ENCODE measurements at places on chromosomes 3 and 15.

DNA sequence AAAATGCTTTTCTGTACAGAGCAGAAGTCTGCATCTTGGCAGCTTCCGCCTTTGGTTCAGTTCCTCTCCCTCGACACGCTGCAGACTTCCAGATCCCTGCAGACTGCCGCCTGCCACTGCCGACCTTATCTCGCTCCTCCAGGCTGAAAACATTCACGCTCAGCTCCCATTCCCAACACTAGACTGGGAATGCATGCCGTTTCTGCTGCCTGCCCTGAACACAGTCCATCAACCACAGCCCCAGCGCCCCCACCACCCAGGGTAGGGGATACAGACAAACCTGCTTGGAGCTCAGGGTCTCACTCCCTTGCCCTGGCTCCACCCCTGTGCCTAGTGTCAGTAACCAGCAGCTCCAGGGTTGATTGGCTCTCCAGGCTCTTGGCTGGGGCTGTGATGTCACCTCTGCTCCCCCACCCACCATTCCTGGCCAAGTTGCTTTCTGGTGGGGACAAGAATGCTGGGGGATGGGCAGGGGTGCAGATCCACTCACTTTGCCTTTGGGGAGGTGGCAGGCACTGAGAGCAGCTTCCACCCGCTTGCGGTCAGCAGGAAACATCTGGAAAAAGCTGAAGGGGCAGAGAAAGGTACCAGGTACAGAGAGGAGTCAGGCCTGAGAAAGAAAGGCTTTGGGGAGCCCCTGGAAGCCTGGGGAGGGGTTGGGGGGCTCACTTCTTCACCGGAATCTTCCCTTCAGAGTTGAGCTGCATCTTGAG is 6.1 kb downstream of the PLCB2 start:
- DNase-seq = no peak

DNA sequence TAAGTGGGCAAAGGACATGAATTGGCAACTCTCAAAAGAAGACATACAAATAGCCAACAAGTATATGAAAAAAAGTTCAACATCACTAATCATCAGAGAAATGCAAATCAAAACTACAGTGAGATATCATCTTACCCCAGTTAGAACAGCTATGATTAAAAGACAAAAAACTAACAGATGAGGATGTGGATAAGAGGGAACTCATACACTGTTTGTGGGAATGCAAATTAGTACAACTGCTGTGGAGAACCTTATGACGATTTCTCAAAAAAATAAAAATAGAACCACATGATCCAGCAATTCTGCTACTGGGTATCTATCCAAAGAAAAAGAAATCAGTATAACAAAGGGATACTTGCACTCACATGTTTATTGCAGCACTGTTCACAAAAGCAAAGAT is 28.6 kb downstream of the NEK10 start:
- no peak for DNase-seq

DNA sequence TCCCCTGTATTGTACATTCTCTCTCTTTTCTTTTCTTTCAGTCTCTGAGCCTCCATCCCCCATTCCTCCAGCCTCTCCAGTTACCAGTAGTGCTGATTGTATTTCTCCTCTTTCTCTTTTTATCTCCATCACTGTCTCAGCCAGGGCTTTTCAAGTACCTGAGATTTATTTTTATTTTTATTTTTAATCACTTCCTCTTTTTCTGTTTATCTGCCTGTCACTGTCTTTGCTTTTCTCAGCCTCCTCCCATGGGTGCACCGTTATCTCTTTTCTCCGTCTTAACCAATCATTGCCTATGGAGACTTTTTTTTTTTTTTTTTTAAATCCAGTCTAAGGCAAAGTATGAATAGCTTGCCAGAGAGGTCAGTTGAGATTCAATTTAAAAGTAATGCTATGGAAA is 359.3 kb downstream of the GAP43 start:
- no peak for DNase-seq

- no peak for DNase-seq
Measured at GRCh38 chr3:171333784-171334464, 126.3 kb downstream of the TNIK start.

- no peak for DNase-seq
Measured at GRCh38 chr3:189673535-189673934, 42.3 kb downstream of the TP63 start.

DNA sequence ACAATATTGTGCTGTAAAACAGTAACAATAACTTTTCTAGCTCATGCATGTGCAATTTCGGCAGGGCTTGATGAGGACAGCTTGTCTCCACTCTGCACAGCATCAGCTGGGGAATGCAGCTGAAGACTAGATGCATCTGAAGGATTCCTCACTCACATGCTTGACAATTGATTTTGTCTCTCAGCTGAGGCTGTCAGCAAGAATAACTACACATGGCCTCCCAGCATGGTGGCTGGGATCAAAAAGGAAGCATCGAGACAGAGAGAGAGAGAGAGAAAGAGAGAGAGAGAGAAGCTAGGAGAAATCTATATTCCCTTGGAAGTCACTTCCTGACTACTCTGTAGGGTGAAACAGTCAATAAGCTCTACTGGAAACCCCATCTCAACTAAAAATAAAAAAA is 487.1 kb downstream of the PLOD2 start:
- peak; percentile 16 for DNase-seq

GRCh38 chr15:48695827-48696573 is 50.5 kb upstream of the FBN1 start:
- DNase-seq = no peak

DNA sequence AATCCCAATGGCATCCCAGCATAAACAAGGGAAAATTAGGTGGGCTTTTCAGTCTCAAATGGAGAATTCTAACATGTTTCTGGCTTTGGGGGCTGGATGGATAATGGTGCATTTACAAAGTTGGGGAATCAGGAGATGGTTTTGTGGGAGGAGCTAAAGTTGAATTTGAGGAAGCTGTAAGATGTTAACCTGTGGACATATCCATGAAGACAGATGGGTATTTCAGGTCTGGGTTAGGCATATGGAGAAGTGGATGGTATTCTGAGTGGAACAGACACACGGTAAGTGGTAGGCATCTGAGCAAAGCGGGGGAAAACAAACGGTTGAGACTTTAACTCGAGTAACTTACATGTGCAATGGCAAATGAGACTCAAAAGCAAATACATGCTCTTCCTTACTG is 1.7 kb upstream of the LMLN start:
- DNase-seq = no peak

DNA sequence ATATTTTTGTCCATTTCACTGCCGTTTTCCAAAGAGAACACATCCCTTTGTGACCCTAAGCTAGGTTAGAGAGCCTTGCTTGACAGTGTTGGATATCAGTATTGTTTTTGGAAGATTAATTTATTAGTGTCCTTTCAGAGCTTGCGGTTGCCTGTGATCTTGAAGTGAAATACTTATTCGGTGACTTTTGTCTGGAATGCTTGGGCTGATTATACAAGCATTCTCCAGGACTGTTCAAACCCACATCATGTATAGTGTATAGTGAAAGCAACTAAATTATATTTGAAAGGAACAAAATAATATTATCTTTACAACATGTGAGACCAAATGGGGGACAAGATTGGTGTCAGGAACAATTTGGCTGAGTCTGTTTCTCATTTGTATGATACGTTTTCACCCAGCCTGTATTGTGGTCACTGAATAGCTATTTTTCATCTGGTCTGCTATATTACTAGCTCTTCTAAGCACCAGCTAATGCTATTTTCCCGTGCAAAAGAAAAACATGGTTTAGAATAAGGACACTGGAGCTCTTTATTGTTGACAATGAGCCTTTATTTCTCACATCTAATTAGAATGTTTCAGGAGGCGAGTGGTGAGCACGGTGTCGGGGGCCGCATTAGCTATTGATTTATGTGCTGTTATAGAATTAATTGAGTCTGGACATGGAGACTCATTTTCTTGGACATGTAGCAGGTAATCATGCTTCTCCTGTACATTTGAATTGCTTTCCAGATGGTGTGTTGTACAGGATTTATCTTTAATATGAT is 158.1 kb downstream of the APBA2 start:
- no peak for DNase-seq

DNA sequence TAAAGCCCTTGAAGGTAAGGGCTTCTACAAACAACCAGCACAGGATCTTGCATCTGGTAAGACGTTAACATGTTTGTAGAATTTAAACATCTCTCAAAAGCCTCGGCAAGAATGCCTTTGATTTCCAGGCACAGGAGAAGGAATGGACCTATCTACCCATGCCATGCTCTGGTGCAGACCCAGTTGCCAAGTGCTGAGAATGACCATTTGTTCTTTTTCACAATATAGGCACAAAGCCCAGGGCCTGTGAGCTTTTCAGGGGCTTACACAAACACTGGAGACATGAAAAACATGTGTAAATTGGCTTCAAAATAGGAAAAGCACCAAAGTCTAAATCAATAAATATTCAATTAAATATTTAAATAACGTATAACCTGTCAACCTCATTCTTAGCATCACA is 266.9 kb upstream of the TTC14 start:
- no peak for DNase-seq

- DNase-seq = peak; percentile 85
Measured at GRCh38 chr3:120341658-120342346, 7.4 kb downstream of the LRRC58 start.

DNA sequence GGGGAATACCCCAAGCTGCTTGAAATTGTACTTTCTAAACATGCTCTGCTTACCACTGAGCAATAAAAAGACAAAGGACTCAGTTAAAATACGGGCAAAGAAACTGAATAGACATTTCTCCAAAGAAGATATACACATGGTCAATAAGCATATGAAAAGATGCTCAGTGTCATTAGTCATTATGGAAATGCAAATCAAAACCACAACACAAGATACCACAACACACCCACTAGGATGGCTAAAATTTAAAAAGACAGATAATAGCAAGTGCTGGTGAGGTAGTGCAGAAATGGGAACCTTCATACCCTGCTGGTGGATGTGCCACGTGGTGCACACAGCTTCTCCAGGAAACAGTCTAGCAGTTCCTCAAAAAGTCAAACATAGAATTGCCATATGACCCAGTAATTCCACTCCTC is 21.3 kb downstream of the LRIG1 start:
- no peak for DNase-seq

- no peak for DNase-seq
Measured at GRCh38 chr3:13405614-13406013, 14.5 kb downstream of the NUP210 start.

DNA sequence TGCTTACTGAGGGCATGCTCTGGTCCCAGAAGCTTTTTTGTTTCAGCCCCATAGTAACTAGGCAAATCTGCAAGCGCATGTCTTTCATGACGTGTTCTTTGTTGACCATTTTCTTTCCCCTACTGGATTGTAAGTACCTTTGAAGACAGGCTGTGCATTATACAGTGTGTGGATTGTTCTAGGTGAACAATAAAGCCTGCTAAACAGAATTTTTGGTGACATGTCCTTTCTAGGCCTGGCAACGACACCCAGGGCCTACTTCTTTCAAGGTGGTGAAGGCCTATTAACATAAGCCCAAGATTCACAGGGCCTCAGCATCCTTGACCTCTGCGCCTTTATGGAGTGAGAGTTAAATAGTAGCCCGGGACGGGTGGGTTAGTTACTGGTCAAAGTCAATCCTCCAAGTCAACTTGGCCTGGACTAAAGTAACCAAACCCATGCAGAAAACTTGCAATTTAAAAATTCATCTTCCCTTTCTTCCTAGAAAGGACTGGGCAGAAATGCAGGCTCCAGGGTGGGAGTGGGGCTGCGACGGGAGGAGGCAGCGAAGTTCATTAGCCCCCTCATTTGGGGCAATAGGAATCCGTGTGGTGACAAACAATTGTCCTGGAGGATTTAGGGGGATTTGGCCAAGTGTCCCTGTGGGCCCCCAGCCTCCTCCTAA is 37.6 kb upstream of the TRIM71 start:
- peak; percentile 26 for DNase-seq

DNA sequence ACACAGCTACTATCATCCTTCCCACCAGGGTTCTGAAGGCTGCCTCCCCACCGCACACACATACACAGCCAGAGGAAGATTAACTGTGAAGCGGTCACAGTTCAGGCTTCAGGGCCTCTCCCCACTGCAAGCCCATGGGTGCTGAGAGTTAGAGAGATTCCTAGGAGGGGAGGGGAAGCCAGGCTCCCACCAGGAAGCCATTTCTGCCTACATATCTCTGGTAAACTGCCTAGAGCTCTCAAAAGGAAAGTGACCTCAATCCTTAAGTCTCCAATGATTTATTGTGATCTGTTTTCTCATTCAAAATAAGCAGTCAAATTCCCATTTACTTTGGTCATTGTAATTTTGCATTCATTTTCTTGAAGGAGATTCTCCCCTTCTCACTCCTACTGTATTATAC is 141.0 kb upstream of the BNIP2 start:
- no peak for DNase-seq

DNA sequence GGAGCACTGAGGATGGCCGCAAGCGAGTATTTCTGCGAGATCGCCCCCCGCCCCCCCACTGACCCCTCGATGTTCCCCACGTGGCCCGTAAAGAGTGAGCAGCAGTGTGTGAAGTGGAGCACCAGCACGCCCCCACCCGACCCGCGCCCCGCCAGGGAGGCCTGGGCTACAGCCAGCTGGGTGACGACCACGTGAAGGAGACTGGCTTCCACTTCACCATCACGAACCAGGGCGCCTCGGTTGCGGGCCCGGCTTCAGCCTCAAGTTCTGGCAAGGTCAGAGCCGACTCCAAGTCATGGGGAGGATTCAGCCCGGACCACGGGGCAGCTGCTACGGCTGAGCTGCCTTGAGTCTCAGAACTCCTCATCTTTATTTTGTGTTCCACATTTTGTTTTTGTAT is 2.4 kb upstream of the RNU5B-1 start:
- no peak for DNase-seq

DNA sequence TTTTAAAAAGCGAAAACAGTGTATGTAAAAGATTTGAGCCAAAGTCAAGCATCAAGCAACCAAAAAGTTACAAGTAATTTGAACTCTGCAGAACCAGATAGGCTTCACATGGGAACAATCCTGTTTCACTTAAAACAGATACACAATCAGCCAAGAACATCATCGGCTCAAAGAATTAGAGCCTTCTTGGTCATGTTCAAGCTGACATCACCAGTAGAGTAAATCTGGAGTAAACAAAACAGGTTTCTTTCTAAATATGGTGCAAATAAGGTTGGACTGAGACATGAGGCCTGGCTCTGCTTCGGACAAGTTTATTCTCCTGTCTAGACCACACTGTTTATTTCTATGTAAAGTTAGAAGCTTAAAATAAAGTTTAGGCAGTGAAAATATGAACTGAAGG is 116.0 kb downstream of the GMNC start:
- no peak for DNase-seq

DNA sequence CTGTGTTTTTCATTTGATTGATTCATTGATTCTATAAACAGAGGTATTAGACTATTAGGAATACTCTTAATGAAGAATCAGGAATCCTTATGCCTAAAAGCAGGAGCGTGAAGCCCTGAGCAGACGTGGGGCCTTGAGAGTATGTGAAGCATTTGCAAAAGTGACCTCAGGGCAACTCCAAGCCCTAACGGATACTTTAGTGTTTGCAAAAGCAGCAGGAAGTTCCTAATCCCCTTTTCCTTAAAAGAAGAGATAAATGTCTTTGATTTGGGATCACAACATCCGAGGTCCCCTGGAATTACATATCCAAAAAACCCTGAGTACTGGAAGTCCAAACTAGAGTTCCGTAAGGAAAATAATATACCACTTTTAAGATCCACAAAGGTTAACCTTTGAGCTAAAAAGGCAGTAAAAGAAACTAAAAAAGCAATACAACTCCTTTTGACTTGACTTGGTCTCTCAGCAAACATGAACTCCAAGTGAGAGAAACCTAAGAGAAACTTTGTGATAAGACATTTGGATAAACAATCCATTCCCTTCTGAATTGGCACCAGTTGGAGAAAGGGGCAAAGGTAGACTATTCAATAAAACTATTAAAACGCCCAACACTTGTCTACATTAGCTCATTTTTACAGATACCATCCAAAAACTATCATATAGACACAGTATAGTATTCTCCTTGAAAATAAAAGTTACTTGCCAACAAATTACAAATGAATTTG is 27.4 kb downstream of the PRTG start:
- DNase-seq = peak; percentile 76

Data from neural progenitor cell (in vitro differentiated cells).